ENCODE measurements at places on chromosomes 3 and 15. TPM values are rescaled to one million over a fixed set of nuclear protein-coding genes. Genes with fewer than 3 reads are reported as not detected.

DNA sequence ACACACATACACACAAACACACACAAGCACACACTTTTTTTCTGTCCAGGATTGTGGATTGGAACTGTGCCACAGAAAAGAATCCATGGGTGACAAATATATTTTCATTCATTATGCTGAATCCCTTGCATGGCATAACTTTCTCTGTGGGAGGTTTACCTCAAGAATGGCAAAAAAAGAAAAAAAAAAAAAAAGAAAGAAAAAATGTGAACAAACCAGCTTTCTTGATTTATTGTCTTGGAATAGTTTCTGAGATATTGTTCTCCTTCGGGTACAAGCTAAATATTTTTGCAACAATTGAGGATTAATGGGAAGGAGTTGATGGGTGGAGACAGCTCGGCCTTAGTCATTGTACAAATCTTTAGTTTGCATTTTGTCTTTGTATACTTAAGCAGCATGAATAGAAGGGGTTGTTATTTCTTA is 153.1 kb downstream of the GMNC start:
- DNase-seq, result no peak

DNA sequence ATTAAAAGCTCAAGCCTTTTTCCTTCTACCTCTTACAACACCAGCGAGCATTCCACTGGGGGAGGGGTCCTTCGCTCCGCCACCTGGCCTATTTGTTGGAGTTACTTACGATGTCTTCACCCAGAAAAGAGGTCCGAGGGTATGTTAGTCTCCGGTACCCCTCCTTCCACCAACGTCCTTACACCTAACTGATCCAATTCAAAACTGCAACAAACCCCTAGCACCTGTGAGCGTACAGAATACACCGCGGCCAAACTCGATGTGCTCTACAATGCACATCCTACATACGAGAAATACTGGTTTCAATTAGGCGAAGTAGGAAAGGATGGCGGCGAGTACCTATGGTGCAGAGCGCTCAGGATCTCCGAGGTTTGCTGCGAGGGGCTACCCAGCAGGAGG is 944 bp downstream of the SLITRK3 start:
- DNase-seq, result no peak

DNA sequence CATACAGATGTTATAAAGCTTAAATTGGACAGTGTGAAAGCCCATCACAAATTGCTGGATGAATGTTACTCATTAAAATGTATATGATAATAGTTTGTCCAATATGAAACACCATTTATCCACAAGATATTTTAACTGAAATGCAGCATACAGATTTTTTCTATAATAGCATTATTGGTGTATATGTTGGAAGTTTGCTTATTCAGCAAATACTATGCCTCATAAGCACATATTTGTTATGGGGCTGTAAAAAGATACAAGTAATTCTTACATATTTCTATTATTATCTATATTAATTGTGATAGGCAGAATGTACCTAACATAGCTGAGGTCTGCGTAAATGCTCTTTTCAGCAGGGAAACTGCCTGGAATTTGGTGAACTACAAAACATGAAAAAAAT is 790.5 kb downstream of the DIPK2A start:
- DNase-seq, result no peak

DNA sequence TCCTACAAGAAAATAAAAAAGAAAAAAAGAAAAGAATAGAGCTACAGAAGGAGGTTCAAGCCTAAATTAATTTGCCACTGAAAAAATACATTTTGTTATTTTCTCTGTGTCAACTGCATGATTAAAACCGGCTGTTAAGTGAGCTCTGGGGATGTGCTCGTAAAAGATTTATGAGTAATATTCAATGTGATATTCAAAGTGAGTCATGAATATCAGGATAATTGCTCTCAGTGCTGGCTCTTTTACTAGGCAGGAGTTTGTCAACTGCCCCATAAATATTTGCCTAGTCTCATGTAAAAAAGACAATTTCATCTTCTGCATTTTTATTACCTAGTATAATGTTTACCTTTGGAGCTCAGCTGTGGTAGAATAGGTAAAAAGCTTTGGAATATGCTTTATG is 78.9 kb downstream of the CDIN1 start:
- DNase-seq, result no peak

DNA sequence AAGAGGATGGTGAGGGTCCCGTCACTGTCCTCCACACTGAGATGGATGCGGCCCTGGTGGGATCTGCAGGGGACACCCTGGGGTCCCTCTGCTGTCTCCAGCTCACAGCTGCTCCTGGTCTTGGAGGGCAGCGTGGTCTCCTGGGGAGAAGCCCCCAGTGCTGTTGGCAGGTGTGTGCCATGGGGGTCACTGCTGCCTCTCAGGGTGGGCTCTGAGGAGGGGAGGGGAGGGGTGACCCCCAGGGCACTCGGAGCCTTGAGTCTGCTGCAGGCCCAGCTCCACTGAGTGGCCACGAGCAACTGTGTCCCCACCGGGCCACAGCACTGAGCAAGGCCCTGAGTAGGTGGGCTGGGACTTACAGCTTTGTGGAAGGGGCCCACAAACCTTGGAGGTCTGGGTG is 34.7 kb downstream of the KLHL25 start:
- DNase-seq, result no peak

DNA sequence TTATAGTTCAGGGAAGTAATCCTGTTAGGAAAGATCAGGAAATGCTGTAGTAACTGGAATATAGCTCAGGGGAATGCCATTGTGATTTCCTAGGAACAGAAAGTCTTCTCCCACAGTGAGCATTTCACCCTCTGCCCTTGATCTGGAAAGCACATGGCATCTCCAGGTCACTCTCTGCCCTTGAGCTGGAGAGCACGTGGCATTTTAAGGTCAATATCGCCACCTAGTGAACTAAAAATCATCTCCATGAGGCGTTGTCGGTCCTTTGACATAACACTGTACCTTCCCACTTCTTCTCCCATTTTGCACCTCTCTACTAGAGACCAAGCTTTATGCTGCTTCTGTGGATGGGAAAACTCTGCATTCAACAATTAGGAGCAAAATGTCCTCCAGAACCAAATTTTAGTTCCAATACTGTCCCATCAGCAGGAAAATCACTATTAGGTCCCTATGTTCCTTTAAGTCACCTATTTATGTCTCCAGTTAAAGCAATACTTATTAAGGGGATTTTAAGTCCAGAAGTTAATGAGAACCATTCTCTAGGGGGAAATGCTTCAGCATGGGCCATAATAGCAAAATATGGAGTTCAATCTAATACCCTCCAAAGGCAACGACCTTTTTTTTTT is 54.7 kb upstream of the GK5 start:
- DNase-seq, result peak; percentile 36

- no peak for DNase-seq
Observed at GRCh38 chr3:35254917-35255316, 384.4 kb upstream of the ARPP21 start.

GRCh38 chr15:85890620-85890980 is 95.9 kb upstream of the KLHL25 start:
- DNase-seq, result no peak

The GXYLT2 gene
- not detected for total RNA-seq

DNA sequence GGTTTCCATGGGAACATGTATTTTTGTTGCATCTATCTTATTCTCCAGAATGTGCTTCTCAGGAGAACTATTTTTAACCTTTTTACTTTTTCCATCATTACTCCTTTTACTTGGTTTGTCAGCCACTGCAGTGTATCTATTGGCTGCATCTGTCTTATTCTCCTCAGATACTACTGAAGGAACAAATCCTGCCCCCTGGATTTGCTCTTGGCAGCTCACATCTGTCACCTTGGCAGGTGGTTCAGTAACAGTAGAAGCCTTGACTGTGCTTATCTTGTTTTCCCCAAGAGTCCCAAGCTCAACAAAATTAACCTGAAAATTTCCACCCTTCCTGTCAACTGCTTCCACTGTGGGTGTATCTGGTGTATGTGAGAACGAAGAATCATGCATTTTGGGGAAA is 106.0 kb downstream of the MAP4 start:
- DNase-seq, result no peak

DNA sequence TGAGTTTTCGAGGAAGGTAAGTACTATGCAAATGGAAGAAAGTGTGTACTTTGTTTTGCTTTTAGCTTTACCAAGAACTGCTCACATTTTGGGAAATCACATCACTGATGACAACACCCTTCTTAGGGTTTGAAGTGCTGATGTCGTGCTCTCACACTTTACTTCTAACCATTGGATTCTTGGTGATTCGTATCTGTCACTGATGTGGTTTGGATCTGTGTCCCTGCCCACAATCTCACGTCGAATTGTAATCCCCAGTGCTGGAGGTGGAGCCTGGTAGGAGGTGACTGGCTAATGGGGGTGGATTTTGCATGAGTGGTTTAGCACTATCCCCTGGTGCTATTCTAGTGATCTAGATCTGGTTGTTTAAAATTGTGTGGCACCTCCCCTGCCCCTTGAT is 75.4 kb upstream of the RGMA start:
- peak; percentile 4 for DNase-seq

The CGNL1 gene
- total RNA-seq, result not detected

The BTLA gene
- total RNA-seq, result 39.4 TPM

GRCh38 chr3:37392957-37393356 is 218.6 kb upstream of the LRRFIP2 start:
- no peak for DNase-seq

The MORF4L1 gene
- 270 TPM for total RNA-seq

The FILIP1L gene
- total RNA-seq, result 2.9 TPM

The SNX22 gene
- 1.1 TPM for total RNA-seq

GRCh38 chr15:48282216-48282615 is 49.0 kb upstream of the DUT start:
- no peak for DNase-seq

- no peak for DNase-seq
Observed at GRCh38 chr3:141972399-141972798, 96.0 kb downstream of the ATP1B3 start.

GRCh38 chr3:183817639-183818038 is 7.7 kb downstream of the MAP6D1 start:
- no peak for DNase-seq

DNA sequence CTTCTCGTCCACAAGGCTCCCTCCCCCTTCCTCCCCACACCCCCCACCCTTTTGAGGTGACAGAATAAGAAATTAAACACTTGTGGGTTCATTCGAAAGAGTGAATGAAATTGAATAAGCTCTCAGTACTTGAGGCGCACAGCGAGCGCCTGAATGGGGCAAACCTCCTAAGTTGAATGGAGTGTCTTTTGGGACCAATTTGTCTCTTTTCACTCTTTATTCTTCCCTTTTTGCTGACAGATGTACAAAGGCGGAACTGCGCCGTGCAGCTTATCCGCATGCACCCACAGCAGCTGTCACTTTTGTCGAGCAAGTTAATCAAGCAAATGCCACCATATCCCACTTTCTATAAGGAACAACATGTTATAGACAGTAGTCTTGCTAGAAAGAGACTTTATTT is 47.9 kb upstream of the FEZF2 start:
- no peak for DNase-seq

The CIB2 gene
- total RNA-seq, result 1.9 TPM

- DNase-seq, result no peak
Observed at GRCh38 chr3:242602-243355, 46.2 kb downstream of the CHL1 start.

DNA sequence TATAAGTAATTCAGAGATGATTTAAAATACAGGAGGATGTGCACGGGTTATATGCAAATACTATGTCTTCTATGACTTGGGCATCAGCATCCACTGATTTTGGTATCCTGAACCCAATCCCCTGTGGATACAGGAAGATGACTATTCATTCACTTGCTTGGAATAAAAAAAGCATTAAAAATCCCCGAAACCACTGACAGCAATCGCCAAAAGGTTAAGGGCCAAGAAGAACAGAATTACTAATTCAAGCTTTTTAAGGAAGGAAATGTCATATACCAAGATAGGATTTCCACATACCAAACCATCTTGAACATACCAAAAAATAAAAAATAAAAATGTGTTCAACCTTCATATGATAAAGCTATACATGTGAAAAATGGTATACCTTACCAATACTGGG is 93.7 kb downstream of the DLG1 start:
- DNase-seq, result no peak

- no peak for DNase-seq
Observed at GRCh38 chr3:123668906-123669305, 84.1 kb upstream of the HACD2 start.

DNA sequence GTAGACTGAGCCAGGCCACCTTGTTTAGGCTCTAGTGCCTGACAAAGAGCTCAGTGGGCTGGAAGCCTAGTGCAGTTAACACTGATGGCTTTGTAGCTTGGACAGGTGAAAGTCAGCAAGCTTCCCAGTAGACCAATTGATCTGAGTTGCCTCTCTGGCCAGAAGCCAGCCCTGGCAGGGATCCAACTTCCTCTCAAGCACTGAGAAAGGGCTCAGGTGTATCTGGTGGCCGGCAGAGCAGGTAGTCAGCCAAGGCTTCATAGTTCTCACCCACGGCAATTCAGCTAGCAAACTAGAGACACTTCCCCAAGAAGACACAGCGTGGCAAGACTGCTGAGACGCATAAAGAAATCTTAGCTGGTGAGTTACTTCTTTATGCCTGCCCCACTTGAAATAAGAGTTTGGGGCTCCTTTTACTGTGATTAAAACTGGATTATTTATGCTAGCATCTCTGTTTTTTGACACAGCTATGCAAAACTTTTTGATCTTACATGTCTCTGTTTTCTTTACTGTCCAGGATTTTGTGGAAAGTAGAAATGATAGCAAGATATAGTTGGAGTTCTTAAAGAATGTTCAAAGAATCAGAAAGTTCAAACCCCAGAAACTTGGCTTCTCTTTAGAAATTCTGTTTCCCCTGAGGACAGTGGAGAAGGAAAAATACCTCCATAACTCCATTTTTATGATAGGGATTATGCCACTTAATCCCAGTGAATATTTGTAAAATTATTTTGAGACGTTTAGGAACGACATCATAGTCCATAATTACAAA is 8.4 kb upstream of the CA12 start:
- DNase-seq, result no peak

The C3orf22 gene
- total RNA-seq, result not detected

DNA sequence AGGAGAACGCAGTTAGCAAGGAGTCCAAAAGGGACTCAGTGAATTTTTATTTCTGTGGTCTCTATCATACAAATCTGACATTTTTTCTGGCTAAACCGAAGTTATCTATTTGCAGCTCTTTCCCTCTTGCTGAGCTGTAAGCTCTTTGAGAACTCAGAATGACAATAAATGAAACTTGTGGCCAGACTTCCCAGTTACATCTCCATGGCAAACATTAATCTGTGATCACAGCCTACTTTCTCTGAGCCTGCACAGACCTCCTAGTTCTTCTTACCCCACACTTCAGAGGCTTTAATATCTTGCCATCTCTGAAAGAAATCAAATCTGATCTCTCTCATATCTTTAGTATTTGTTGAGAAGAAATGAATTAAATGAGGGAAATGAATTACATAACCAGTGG is 58.0 kb downstream of the PLD1 start:
- DNase-seq, result no peak

Measured in activated T-helper 1 cell treated with anti-CD3 and anti-CD28 coated beads, Interleukin-12 subunit alpha, Interleukin-12 subunit beta, Interleukin-2, Interleukin-4 antibody, amounts not matched to agents 30 ng/mL and 10 ng/mL and 1 ng/mL, durations not matched to agents 14 hours and 24 hours and 36 hours (primary cell).